ENCODE measurements at places on chromosomes 3 and 15. TPM values are rescaled to one million over a fixed set of nuclear protein-coding genes. Genes with fewer than 3 reads are reported as not detected.
A peak's percentile ranks its signal among the peaks of the same experiment; 100 is the strongest.

MESP1 gene
- 0.75 TPM for total RNA-seq

- DNase-seq = no peak
Observed at GRCh38 chr15:65571971-65572370, 39.0 kb downstream of the INTS14 start.

DNA sequence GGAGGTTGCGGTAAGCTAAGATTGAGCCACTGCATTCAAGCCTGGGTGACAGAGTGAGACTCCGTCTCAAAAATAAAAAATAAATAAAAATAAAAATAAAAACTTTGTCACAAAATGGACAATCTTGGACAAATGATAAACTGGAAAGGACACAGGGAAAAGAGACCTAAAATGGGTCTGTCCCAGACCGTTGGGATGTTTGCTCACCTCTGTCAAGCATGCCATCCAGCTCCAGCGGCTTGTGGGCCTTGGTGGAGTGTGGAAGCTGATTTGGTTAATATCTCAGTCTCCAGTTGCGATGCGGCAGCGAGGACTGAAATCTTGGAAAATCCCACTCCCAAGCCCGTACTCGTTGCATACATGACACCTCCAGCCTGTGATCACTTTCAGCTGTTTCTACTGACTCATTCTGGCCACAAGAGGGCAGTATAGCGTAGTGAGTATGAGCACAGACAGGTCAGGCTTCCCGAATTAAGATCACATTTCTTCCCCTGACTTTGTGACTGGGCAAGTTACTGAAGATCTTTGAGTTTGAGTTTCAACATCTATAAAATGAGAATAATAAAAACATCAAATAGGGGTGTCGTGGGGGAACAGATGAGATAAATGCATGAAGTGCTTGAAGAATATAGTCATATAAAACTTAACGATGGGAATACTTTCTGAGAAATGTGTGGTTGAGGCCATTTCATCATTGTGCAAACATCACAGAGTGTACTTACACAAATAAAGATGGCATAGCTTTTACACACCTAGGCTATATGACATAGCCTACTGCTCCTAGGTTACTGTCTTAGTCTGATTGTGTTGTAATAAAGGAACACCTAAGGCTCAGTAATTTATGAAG, 19.6 kb upstream of the MOBP start:
- DNase-seq = peak; percentile 90

DNA sequence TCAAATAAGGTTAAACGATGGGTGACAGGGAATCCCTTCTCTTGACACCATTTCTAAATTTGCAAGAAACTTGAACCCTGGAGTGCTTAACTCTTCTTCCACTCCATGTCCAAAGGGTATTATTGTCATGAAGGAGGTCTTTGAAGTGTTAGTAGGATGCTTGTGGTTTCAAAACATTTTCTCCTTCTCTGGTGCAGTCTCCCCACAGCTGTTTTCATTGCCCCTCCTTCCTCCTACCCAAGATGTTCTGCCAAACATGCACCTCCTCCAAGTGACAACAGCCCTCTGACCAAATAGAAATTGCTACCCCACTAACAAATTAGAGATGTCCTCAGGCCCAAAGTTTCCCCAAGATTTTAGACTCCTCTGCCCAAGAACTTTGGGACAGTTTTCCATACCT, 151.4 kb downstream of the POLR2M start:
- peak; percentile 83 for DNase-seq

- DNase-seq = peak; percentile 91
Observed at GRCh38 chr15:89845305-89845893, 30.7 kb upstream of the ANPEP start.

FOXL2NB gene
- 3.3 TPM for total RNA-seq

DNA sequence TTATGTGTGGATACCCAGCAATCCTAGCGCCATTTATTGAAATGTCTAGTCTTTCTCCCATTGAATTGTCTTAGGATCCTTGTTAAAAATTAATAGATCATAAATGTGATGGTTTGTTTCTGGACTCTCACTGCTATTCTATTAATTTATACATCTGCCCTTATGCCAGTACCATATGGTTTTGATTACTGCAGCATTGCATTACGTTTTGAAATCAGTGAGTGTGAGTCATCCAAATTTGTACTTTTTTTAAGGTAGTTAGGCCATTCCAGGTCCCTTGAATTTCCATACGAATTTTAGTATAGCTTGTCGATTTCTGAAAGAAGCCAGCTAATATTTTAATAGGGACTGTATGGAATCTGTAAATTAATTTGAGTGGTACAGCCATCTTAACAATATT, 648.6 kb upstream of the ZNF385D start:
- no peak for DNase-seq

ACKR2 gene
- total RNA-seq = 0.11 TPM

GRAMD1C gene
- 0.13 TPM for total RNA-seq

- no peak for DNase-seq
Observed at GRCh38 chr3:66464512-66464894, 36.3 kb downstream of the LRIG1 start.

KIF7 gene
- 8.0 TPM for total RNA-seq

- DNase-seq = no peak
Observed at GRCh38 chr15:84657748-84658079, 285 bp downstream of the NMB start.

DNA sequence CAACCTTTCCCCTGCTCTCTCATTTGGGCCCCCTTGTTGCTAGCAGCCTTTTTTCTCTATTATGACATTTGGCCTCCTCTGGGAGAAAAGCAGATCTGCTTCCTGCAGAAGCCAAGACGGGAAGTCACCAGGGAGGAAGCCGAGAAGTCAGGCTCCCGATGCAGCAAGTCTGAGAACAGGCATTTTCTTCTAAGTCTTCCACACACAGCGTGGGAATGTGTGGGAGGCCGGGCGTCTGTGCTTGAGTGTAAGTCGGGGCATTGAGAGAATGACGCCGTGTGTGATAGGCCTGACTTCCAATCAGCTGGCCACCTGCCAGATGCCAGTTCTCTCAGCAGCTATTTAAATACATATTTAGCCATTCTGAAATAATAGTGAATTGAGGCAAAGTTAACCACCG, 75.8 kb upstream of the FAM98B start:
- DNase-seq = peak; percentile 17

DNA sequence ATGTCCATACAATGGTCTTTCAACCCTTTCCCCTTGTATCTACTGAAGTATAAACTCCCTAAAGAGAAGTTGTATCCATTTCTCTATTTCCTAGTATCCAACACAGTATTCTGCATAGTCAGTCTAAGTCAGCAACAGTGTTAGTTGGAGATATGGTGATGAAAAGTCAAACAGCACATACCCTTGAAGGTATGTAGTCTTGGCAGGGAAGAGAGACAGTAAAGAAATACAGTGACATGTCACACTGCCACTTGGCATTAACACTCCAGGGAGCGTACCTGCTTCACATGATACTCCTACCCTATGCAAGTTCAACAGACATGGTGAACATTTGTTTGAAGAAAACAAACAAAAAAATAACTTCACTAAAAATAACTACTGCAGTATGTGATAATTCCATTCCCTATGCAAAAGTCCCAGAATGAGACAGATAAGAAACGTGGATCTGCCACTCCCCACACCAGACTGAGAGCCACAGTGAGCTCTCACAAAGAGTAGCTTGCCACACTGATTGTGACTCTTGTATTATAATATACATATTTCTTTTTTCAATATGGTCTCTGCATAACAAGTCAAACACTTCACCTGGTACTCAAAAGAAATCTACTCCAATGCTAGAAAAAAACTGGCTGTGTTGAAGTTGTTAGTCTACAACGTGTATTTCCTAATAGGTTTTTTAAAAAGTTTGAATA, 5.9 kb downstream of the PDCD10 start:
- DNase-seq = no peak

LRCH3 gene
- 17.0 TPM for total RNA-seq

- no peak for DNase-seq
Observed at GRCh38 chr15:70761931-70762468, 1.4 kb downstream of the UACA start.

DNA sequence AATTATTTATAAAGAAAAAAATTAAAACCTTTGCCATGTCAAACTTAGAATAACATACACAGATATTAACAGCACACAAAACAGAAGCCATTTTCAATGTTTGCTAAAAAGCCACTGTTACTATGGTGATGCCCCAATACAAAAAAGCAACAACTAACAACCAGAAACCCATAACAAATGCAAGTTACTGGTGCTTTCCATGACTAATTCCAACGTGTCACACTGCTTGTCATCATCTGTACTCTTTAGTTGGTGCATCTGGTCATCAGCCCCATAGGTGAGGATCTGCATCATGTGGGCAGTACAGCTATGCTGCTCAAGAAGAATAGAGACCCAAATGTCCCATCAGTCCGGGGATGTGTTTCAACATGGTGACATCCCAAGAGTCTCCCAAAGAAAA, 52.8 kb downstream of the ATP8B4 start:
- DNase-seq = peak; percentile 35

- no peak for DNase-seq
Observed at GRCh38 chr15:101371519-101371918, 76.5 kb upstream of the SNRPA1 start.

ARRDC4 gene
- 30.6 TPM for total RNA-seq

DNA sequence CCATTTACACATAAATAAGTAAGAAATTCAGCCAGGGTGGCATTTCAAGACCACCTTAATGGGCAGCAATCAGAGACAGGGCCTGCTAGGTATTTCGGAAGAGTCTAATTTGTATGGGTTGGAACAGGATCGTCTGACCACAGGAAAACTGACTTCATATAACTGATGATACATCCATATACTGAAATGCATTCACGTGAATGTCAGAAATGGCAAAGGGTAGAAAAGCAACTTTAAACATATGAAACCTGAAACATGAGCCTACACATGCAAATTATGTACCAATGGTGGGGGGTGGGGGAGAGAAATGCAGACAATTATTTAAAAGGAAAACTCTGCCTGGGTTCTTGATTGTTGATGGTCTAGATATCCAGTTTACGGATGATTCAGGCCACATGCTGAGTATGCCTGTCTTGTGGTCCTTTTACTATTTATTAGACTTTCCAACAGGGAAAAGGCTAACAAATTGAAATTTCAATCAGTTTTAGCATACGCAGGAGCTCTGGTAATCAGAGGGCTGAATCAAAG, 582.2 kb downstream of the FOXP1 start:
- no peak for DNase-seq

- no peak for DNase-seq
Observed at GRCh38 chr3:71247958-71248335, 335.6 kb downstream of the FOXP1 start.

ALS2CL gene
- total RNA-seq = 15.0 TPM

DNA sequence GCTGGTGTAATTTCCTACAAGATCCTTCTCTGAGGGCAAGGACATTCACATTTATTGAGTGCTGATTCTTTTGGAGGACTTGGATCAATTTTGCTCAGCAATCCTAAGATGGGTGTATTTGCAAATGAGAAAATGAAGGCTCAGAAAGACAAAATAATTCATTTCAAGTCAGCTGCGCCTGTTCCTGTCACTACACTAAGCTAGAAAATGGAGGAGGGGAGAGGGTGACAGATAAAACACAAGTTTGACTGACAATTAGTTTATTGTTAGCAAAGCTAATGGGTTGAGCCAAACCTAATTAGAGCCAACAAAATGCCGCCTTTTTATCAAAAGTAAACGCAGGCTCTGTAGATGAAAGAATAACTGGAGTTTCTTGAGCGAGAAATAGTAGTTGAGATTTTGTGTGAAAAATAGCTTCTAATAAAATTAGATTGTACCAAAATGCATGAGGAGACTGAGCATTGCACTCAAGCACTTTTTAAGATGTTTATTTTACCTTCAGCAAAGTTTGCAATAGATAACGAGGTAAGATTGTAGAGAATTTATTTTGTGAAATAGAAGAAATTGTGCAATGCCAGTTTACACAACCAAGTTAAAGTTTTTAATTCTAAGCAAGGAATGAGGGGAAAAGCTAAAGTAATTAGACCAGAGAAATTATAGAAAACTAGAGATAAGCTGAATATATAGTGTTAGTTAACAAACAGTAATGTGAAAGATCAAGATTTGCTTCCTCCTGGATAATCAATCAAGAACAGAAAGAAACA, 39.6 kb upstream of the SECISBP2L start:
- no peak for DNase-seq

GPR149 gene
- not detected for total RNA-seq

DNA sequence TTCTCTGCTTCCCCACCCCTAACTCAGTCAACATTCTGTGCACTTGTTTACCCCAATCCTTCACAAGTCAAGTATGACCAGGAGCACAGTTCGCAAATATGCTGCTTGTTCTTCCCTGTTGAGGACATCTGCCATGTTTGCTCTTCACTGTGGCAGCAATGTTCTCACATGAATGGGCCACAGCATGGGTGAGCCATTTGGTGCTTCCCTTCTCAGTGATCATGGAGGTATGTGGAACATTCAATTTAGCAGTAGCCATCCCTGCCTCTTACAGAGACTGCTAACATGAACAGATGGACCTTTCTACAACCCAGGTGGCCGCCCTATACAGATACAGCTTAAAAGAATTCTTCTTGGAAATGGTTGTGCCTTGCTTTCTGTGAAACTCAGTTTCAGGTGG, 660.1 kb upstream of the SGO1 start:
- DNase-seq = no peak

EFHB gene
- total RNA-seq = not detected

DNA sequence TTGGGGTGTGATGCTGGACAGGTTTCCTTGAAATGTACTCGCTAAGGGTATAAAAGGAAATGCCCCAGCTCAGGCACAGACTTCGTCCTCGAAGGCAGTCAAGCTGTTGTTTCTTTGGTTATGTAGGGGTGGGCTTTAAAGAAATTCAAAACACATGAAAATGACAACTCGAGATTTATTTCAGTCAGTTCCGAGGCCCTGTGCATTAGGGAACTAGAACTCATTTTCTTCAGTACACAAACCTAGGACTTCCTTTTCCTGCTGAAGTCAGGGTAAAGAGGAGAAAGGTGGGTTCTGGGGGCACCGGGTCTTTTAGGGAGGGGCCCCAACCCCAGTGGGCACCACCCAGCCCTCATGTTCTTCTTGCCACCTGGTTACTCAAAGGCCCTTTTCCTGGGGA, 7.7 kb downstream of the CCR9 start:
- DNase-seq = no peak

GRCh38 chr15:31483053-31483985, 156.7 kb downstream of the KLF13 start:
- DNase-seq = no peak

DNA sequence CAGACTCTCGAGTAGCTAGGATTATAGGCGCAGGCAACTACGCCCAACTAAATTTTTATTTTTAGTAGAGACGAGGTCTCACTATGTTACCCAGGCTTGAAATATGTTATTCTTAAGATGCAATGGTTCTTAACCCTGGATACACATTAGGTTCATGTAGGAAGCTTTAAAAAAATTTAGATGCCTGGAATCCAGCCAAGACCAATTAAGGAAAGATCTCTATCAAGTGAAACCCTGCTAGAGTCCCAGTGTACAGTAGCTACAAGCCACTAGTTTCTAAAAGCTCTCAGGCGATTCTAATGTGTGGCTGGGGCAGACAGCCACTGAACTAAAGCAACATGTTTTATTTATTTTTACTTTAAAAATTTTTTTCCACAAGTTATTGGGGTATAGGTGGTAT, 33.2 kb downstream of the TRIM69 start:
- no peak for DNase-seq

Measured in myocyte (in vitro differentiated cells).